ENCODE measurements at places on chromosomes 6 and 20. TPM values are rescaled to one million over a fixed set of nuclear protein-coding genes. Genes with fewer than 3 reads are reported as not detected.

Gene TUBB1
- not detected for total RNA-seq

Gene ARFGEF3
- 0.11 TPM for total RNA-seq

Gene BACH2
- under 0.01 TPM for total RNA-seq

Gene HSPA1L
- 1.3 TPM for total RNA-seq

Gene UBD
- total RNA-seq: not detected

Gene WASF1
- total RNA-seq: 14.4 TPM

Measured in GM23248 (cell line).